ENCODE measurements at places on chromosomes 7 and 10.

GRCh38 chr7:84389242-84389641 is 194.7 kb upstream of the SEMA3A start:
- no peak for DNase-seq

- DNase-seq, result no peak
Observed at GRCh38 chr7:22270371-22270770, 86.6 kb downstream of the RAPGEF5 start.

- no peak for DNase-seq
Observed at GRCh38 chr7:39493934-39494333, 72.3 kb upstream of the YAE1 start.

GRCh38 chr7:152588350-152588749 is 87.6 kb downstream of the XRCC2 start:
- DNase-seq, result no peak

- DNase-seq, result no peak
Observed at GRCh38 chr7:143256932-143257331, 6.3 kb upstream of the GSTK1 start.

DNA sequence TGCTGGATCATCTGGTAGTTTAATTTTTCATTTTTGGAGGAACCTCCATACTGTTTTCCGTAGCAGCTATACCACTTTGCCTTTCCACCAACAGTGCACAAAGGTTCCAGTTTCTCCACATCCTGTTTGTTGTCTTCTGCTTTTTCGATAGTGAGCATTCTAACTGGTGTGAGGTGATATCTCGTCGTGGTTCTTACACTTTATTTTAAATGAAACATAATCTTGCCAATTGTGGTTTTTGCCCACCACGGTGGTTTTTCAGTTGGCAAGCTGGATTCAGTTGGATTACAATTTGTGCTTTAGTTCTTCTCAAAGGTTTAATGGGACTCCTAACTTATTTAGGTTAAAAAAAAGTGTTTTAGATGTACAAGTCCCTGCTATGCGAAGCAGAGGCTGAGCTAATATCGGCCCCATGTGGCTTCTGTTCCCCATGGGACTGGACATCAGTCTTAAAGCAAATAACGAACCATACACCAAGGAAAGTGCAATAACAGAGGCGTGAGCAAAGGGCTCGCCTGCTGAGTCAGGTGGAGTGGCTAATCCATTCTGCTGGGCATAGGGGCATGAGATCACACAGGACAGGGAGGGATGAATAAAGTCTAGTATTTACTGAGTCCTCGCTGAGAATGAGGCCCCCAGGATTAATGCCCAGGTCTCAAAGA is 153.6 kb downstream of the AOAH start:
- no peak for DNase-seq

DNA sequence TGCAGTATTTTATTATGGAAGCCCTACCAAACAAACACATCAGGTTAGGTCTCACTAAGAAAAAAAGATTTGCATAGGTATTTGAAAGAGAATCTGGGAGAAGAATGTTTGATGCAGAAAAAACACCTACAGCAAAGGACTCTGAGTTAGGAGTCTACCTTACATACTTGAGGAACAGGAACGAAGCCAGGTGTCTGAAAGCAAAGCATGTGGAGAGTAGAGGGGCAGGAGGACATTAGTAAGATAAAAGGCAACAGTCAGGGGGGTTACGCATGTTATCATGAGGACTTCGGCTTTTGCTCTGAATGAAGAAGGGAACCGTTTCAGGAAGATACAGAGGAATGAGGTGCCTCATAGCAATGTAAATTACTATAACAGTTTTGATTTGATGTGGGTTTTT is 87.9 kb upstream of the PTER start:
- DNase-seq, result no peak

GRCh38 chr7:74138945-74139843 is 35.0 kb upstream of the EIF4H start:
- no peak for DNase-seq

DNA sequence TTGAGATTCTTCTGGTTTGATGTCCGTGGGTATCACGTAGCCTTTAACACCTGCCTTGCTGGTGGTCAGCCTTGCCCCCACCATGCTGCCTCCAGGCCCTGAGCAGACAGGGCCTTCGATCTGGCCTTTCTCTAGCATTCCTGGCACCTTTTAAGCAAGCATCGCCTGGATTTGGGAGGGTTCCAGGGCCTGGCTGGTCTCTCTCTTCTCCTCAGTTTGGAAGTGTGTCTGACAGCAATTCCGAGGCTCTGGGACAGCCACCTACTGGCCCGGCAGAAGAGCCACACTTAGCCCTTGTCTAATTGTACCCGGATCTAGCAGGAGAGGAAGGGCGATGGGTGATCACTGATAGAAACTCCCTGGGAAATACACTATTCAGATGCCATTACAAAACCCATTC is 441.3 kb upstream of the MKI67 start:
- no peak for DNase-seq

GRCh38 chr7:28858895-28859294 is 99.2 kb downstream of the TRIL start:
- DNase-seq, result no peak

- no peak for DNase-seq
Observed at GRCh38 chr10:18684953-18685352, 25.7 kb downstream of the ARL5B start.

DNA sequence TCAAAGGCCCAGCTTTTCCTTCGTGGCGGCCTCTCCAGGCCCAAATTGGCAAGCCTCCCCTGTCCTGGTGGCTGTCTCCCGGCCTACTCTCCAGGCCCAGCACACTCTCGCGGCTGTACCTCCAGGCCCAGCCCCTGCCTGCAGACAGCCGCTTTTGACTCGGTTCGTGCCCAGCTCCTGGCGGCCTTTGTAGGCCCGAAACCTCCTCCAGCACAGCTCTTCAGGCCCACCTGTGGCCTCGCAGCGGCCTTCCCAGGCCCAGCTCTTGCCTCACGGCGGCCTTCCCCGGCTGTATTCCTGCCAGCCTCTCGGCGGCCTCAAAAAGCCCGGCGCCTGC is 18.2 kb upstream of the TMEM248 start:
- DNase-seq, result no peak

DNA sequence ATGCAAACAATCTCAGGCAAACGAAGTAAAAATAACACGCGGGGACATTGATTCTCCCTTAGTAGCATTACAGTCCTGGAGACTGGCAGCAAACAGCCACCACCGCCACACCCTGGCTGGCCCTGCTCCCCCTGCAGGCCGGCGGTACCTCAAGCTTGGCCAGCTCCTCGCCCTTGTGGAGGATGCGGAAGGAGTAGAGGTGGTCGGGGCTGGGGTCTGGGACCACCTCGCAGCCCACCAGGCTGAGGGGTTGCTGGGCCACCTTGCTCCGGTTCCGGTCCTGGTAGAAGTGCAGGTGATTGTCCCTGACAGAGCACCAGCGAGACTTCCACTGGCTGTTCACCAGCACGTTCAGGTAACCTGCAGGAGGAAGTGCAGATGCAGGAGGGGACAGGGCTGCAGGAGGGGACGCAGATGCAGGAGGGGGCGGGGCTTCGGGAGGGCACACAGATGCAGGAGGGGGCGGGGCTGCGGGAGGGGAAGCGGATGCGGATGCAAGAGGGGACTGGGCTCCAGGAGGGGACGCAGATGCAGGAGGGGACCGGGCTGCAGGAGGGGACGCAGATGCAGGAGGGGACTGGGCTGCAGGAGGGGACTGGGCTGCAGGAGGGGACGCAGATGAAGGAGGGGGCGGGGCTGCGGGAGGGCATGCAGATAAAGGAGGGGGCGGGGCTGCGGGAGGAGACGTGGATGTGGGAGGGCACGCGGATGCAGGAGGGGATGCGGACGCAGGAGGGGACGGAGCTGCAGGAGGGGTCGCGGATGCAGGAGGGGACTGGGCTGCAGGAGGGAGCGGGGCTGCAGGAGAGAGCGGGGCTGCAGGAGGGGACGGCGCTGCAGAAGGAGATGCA is 65.7 kb downstream of the VWA2 start:
- DNase-seq, result peak; percentile 25

- DNase-seq, result no peak
Observed at GRCh38 chr7:101677797-101678479, 48.8 kb upstream of the MYL10 start.

DNA sequence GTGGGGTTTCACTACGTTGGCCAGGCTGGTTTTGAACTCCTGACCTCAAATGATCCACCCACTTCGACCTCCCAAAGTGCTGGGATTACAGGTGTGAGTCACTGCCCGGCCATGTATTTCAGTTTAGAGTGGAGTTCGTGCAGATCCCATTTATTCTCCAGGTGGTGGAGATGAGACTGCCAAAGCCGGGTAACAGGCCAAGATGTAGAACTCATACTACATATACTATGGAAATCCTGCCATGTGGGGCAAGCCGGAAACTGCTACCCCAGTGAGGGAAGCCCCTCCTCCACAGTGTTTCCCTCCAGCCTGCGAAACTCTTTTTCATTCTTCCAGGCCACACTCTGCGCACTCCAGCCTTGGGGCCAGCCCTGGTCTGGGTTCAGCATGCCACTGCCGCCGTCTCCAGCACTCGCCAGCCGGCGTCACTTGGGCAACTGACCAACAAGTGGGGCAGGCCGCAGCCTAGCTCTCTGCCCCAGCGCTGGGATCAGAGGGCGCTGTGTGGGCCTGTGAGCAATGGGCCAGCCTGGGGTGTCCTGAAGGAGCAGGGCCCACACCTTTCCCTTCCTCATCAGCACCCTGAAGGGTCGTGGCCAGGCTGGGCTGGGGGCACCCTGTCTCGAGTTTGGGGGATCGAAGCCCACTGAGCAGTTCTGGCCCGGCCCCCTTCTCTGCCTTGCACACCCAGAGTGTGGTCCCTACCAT is 122.0 kb downstream of the TRRAP start:
- no peak for DNase-seq

GRCh38 chr7:137992550-137993394 is 9.1 kb downstream of the CREB3L2 start:
- no peak for DNase-seq

- no peak for DNase-seq
Observed at GRCh38 chr7:22229148-22229547, 127.8 kb downstream of the RAPGEF5 start.

GRCh38 chr10:34420795-34421194 is 394.3 kb downstream of the PARD3 start:
- DNase-seq, result no peak

GRCh38 chr10:69179089-69179742 is 818 bp upstream of the SUPV3L1 start:
- peak; percentile 11 for DNase-seq

GRCh38 chr10:132820056-132820455 is 34.1 kb upstream of the NKX6-2 start:
- no peak for DNase-seq

DNA sequence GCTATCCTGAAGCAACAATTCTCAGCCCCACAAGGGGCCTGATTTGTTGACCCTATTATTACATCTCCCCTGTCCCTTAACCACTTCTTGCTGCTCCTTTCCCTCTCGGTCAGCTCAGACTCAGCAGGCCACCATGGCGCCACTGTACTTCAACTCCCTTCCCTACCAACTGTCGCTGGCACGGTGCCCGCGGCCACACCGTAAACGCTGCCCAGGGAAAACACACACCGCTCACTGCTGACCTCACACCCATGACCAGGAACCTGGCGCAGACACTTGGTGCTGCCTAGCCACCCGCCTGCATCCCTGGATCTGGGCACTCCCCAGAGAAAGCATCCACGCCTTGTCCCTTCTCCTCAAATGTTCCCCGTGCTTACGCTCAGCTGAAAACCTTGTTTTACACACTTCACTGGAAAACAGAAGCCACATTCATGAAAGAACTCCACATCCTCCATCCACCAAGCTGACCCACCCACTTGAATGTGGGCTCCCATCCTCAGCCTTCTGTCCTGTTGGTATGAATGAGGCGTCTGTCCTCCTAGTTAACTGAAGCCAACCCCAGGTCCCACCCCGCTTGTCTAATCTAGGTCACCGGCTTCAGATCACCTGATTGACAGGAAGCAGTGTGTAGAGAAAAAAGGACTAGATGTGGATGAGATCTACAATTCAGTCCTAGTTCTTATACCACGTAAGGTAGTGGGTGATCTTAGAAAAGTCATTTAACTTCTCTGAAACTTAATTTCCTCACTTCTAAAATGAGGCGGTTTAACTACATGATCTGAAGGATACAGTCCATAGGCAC is 28.5 kb upstream of the CRYGN start:
- DNase-seq, result no peak

DNA sequence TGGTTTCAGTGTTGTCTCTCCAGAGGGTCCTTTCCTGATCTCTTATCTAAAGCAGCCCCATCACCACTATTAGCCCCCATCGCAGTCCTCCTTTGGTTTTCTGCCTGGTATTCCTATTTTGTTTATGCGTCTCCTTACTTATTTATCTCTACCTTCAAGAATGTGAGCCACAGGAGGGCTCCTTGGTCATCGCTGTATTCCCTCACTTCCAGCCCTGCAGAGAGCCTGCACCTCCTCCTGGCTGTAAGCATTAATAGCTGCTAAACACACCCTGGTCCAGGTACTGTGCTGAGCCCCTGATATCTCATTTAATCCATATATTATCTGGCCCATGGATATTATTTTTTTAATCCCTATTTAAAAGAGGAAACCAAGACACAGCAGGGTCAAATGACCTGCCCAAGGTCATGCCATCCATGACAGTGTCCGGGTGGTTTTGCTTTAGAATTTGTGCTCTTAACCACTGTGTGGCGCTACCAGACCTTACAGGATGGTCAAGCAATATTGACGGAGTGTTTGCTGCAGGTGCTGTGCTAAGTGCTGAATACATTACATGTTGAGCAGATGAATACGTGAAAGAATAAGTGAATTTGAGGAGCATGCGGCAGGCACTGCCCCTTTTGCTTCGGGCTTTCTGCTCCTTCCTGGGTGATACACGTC is 227.2 kb downstream of the ADAM12 start:
- no peak for DNase-seq

DNA sequence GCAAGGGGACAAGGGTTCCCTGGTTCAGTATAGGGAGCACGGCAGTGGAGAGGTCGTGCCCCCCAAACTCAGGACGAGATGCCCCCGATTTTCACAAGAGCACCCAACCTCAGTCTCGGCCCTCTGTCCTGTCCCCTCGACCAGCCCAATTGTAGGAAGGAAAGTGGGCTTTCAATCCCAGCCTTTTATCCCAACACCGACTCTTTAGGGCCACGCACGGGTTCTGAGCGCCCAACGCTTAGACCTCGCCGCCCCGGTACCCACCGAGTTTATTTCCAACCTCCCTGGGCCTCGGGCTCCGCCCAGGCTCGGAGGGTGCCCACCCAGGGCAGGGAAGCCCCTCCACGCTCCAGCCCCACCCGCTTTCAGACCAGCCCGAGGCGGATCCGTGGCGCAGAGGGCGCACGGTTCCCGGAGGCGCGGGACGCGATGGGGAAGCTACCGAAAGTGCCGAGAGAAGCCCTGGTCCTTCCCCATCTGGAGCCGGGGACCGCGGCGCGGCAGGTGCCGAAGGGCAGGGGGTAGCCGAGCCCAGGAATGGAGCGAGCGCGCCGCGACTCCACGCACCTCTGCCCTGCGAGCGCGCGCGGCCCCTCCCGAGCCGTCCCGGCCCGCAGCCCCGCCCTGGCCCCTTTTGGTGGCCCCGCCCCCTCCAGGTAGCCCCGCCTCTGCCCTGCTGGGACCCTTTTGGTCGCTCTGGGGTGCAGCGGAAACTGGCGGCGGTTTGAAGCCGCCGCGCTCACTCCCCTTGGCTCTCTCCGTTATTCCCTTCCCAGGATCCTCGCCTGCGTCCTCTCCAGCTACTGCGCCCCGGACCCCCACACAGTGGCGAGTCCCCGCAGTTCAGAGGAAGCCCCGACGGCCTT is 20.4 kb downstream of the GRID2IP start:
- DNase-seq, result peak; percentile 59
